ENCODE measurements at places on chromosomes 3 and 15.

DNA sequence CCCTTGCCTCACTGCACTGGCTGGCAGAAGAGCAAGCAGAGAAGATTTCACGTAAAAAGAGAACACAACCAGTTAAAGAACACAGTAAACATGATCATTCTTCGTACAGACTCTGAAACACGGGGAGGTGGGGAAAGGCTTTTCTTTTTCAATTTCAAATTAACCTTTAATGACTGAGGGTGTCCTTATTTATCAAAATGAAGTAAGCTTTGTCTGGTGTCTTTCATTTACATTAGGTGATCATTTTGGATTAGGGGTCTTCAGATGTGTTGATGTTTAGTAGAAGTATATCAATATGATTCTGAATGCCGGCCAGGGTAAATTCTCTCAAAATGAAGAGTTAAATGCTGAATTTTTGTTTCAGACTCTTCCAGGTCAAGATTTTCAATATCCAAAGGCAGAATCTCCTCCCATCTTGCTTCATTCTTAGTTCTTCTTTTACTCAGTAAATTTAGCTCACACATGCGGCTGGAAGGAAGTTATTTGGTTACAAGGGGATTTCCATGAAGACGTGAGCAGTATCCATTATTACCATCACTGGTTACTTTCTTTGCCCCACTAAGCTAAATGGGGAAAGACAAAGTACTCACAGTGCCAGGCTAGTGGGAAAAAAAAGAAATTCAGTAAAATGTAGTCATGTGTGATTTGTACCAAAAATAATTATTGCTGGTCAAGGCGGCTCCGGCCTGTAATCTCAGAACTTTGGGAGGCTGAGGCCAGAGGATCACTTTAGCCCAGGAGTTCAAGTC lies 272.2 kb upstream of the NR2F2 start:
- DNase-seq, result no peak

DNA sequence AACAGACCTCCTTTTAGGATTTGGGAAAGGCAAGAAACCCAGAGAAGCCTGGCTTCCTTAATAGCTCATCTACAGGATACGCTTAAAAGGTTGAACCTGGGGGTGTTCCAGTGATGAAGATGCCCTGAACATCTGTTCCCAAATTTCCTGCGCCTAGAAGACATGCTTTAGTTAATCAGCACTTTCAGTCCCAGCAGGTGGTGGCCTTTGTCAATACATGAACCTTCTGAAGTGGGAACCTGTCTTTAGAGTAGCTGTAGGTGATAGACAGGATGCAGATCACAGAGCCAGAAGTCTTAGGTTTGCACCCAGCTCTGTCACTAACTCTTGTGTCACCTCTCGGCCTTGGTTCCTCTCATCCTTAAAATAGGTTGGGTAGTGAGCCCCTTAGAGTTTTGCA lies 149.7 kb upstream of the SYNPR start:
- DNase-seq, result no peak

- DNase-seq, result no peak
Measured at GRCh38 chr15:64985366-64986033, 4.2 kb downstream of the SPG21 start.

DNA sequence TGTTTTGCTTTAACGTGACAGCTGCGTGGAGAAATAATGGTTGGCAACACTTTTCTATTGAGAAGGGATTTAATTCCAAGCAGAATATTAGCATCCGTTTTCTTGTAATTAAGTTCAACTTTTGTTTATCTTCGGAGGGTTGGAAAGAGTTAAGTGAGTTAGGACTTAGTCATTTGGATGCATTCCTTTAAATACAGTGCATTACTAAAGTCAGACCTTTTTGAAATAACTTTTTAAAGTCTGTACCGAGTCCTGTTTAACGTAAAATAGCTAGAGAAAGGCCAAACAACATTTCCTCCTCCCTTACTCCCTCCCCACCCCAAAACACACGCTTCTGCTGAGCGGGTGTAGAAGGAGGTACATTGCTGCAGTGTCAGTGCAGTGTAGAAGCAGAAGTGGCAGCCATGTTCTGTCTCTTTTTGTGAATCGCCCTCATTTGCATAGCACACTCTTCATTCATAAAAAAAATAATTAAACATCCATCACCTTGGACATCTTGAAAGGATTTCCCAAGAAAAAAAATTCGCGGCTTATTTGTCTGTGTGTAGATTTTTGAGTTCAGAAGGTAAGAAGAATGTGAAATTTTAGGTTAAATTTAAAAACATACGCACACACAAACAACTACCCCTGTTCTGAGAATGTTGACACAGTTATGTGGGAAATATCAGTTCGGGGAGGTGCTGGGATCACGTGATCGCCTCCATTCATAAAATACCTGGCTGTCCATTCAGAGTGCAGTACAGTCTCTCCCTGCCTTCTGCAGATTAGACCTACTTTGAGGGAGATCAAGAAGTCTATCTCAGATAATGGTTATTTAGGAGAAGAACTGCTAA lies 1.6 kb downstream of the SPRED1 start:
- no peak for DNase-seq

- DNase-seq, result no peak
Measured at GRCh38 chr3:134974624-134975023, 179.6 kb downstream of the EPHB1 start.

GRCh38 chr15:100569391-100569790 lies 32.6 kb downstream of the LINS1 start:
- no peak for DNase-seq

GRCh38 chr15:101083336-101084045 lies 164.3 kb downstream of the LRRK1 start:
- no peak for DNase-seq

- DNase-seq, result no peak
Measured at GRCh38 chr15:83835479-83835878, 181.6 kb downstream of the ADAMTSL3 start.

DNA sequence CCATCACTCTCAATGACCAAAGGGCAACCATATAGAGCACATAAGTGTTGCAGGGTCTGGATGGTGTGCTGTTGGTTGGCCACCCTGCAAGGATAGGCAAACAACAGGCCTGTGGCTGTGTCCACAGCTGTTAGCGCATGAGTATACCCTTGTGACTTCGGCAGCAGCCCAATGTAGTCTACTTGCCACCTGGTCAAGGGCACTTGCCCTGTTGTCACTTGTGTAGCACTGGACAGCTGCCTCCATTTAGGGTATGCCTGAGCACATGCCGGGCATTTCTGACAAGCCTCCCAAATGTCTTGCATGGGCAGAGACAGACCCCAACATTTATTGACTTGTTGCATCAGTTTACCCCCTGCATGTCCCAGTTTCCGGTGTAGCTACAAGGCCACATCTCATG lies 12.8 kb downstream of the CCRL2 start:
- no peak for DNase-seq

DNA sequence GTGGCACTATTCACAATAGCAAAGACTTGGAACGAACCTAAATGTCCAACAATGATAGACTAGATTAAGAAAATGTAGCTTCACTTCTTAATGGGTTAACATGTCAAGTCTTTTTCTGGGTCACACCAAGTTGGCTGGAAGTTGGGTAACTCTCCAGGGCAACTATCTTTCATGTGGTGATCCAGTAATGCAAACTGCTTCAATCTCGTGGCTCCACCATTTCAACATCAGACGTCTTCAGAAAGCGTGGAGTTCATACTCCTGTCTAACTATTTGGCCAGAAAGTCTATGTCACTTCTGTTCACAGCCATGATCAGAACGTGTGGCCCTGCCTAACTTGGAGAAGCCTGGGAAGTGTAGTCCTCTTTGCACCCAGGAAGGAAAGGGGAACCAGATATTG lies 32.2 kb downstream of the DUT start:
- no peak for DNase-seq

DNA sequence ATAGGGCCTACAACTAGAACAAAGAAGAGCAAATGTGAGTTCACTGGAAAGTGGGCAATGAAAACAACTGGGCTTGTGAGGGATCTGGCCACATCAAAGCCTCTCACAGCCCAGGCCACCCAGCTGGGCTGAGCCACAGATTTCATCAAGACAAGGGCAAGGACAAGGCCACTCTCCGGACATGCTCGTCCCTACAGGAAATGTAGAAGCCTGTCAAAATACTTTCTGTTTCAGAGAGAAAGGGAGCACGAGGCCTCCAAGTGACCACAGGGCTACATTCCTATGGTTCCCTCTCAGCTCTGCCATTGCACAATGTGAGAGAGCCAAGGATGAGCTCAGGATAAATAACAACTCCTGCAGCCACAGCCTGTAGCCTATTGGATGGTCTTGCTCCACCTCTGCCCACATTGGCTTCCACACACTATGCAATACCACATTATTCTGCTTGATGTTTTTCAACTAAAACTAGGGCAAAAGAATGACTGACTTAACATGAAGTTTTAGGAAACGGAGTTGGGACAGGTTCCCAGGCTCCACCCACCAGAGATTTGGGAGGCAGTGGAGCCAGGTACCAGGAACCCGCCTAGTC lies 12.1 kb downstream of the TBC1D2B start:
- no peak for DNase-seq

GRCh38 chr15:88603885-88604284 lies 17.3 kb upstream of the AEN start:
- DNase-seq, result no peak

- DNase-seq, result no peak
Measured at GRCh38 chr15:80114114-80114513, 38.7 kb upstream of the FAH start.

DNA sequence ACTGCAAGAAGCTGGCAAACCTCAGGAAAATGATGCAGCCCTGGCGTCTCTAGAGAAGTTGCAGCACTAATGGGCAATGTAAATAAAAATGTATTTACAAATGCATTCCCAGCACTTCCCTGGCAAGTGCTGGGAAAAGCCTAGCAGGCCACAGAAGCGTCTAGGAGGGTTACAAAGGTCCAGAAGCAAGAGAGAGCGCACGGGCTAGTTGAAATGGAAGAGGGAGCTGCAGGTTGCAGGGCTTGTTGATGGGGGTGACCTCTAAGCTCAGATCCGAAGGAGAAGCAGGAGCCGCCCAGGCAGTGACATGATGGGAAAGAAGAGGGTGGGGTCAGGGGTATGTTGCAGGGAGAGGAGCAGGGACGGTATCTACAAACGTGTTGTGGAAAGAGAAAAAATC lies 2.7 kb upstream of the KNL1 start:
- no peak for DNase-seq

DNA sequence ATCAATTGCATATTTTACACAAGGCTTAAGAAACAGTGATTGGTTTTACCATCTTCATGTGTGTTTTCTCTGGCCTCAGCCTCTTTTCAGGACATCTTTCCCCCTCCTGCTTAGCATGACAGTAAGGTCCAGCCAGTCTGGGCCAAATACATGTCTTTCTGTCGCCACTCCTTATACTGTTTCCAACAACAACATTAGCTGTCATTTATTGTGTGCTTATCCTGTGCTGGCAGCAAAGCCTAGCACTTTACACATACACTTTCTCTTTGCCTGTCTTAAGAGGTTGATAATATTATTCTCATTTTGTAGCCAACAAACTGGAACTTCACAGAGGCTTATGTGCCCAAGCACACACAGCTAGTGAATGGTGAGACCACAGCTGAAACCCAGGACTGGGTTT lies 37.8 kb downstream of the B3GALNT1 start:
- no peak for DNase-seq

GRCh38 chr3:138361561-138361971 lies 13.2 kb downstream of the MRAS start:
- no peak for DNase-seq

GRCh38 chr3:15983693-15984092 lies 185.9 kb upstream of the ANKRD28 start:
- no peak for DNase-seq

DNA sequence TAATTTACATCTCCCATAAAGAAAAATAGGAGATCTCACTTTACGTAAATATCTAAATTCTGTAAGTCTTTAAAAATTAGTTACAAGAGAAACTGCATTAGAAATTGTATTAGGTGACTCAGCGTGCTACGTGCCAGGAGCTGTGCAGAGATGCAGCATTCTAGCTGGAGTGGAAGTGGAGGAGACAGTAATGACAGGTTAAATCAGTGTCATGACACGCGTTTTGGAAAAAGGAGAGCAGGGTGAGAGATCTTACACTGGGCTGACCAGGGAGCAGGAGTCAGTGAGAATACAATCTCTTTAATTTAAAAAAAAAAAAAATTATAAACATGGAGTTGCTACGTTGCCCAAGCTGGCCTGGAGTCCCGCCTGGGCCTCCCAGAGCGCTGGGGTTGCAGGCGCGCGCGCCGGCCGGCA lies 635 bp downstream of the TUBGCP5 start:
- DNase-seq, result no peak

DNA sequence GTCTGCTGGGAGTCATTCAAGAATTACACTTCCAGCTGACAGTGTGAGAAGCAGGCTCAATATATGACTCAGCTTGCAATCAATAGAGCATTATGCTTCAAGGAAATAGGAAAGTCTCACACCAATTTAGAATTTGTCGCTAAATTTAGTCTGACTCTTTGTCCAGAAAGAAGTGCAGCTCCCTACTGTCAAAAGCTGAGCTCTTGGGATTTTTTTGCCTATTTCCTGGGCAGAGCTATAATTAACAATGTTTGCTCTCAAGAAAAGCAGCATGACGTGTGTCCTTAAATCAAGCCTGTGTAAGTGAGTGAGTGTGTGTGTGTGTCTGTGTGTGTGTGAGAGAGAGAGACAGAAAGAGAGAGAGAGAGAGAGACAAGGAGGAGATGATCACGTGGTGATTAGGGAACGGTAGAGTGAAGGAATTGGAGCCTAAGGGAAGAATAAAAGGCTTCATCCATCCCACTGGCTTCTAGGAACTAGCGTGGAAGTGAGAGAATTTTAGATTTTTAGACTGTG lies 16.4 kb upstream of the SLC35G2 start:
- no peak for DNase-seq

- no peak for DNase-seq
Measured at GRCh38 chr3:109059264-109059663, 58.7 kb downstream of the MORC1 start.

GRCh38 chr15:62887113-62887570 lies 155.4 kb upstream of the TPM1 start:
- no peak for DNase-seq

DNA sequence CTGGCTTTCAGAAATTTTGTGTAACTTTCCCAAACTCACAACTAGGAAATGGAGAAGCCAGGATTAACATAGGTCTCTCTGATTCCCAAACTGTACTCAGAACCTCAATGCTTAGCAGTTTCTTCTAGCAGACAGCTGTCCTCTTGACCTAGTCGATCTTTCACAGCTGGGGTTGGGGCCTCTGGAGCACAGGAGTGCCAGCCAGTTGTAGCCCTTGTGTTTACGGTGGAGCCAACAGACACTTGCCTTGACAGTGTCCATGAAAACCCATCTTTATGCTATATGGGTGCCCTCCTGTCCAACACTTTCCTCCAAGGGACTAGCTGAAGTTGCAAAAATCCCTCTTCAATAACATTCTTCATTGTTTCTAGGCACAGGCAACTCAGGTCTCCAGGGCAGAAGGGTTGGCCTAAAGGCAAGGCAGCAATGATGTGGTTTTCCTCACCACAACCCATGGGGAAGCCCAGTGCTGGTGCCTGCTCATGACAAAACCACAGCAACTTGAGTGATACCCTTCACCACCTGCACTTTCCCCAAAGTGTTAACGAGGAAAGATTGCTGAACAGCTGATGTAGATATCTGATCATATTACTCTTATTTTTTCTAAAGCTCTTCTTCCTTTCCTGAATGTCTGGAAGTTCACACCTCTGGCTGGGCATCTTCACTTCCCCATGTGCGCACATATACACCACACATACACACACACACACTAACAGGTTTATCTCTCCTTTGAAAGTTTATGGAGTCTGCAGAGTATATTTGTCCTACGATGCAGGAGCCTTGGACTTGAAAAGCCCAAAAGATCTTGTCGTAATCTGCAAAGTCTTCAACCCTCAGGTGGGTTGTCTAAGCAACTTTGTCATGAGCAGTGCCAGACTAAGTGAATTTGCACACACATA lies 11.0 kb upstream of the KNG1 start:
- no peak for DNase-seq

- no peak for DNase-seq
Measured at GRCh38 chr3:64888840-64889392, 201.1 kb upstream of the ADAMTS9 start.

- DNase-seq, result no peak
Measured at GRCh38 chr3:86673991-86674390, 317.0 kb downstream of the VGLL3 start.
